ENCODE measurements at places on chromosomes 2 and 18.

- DNase-seq = no peak
These were observed 130.7 kb upstream of the GPC1 start for GRCh38 chr2:240304746-240305161.

GRCh38 chr18:40851014-40851429, 1104.0 kb upstream of the PIK3C3 start:
- DNase-seq = no peak

GRCh38 chr2:230765611-230766300, 53.1 kb downstream of the CAB39 start:
- DNase-seq = no peak

- no peak for DNase-seq
These were observed 119.1 kb upstream of the RND3 start for GRCh38 chr2:150606380-150607060.

- no peak for DNase-seq
These were observed 402.8 kb downstream of the CLIP4 start for GRCh38 chr2:29518010-29518409.

GRCh38 chr2:137964859-137965459, 686 bp downstream of the HNMT start:
- DNase-seq = no peak

DNA sequence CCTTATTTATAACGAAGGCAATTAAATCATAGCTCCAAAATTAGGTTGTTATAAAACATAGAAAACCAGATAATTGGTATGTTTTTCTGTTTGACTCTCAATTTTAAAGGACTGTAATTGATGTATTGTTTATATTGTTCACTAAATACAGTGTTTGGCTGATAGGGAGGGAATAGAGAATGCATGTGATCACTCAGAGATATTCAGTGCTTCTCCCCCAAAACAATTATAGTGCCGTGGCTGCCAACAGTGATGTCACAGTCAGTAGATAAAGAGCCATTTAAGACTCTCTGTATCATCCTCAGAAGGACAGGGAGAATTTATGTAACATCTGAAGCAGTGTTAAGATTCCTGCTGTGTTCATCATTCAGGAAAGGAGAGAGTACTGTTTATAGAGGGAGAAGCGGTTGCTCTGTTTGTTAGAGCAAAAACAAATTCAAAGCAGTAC, 69.6 kb downstream of the PHLPP1 start:
- DNase-seq = no peak

GRCh38 chr18:79062806-79063205, 6.4 kb upstream of the ATP9B start:
- DNase-seq = no peak

- DNase-seq = no peak
These were observed 77.0 kb upstream of the ST8SIA5 start for GRCh38 chr18:46833899-46834298.

GRCh38 chr2:204205082-204205481, 268.5 kb downstream of the ICOS start:
- no peak for DNase-seq

DNA sequence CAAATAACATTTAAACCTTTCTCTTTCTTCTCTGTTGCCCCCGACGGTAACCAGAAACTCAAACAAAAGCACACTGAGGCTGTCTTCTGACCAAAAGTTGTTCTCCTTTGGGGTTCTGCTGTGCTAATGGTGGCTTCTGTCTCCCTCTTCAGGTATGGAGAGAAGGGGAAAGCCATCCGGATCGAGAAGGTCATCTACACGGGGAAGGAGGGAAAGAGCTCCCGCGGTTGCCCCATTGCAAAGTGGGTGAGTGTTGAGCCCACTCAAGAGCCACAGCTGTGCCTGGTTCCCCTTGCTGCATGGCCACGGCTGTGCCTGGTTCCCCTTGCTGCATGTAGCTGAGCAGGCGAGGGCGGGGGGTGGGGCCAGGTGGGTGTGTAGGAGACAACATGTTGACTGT, 67.4 kb downstream of the BOLA3 start:
- no peak for DNase-seq

DNA sequence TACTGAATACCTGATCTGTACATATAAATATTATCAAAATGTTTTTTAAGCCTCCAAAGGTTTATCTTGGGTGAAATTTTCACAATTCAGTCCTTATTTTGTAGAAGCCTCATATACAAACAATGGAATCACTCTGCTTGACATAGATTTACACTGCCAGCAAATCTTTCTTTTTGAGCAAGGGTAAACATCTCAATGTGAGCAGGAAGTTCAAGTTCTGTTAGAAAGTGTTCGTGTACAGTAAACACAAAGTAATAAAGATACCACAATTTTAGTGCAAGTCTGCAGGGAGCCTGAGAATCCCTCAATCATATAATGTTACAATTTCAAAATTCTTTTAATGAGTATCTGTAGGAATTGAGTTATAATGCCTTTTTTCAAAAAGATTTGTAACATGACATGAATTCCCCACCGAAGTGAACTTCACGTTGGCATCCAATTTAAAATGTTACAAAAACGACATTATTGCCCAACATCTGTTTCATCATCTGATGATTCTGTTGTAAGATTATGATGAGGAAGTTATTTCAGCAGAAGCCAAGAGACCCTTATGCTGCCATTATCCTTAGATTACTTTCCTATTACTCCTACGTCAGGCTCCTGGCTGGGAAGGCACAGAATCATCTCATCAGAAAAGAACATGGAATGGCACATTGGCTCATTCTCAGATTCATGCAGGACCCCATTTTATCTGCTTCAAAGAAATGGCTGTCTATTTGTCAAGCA, 283.9 kb upstream of the ACVR2A start:
- DNase-seq = no peak

- DNase-seq = no peak
These were observed 23.4 kb downstream of the OTX1 start for GRCh38 chr2:63073994-63074393.

GRCh38 chr2:69089266-69089665, 76.3 kb downstream of the ANTXR1 start:
- no peak for DNase-seq

- no peak for DNase-seq
These were observed 18.1 kb upstream of the SNTG2 start for GRCh38 chr2:932320-933115.

- no peak for DNase-seq
These were observed 10.2 kb downstream of the INSIG2 start for GRCh38 chr2:118098307-118099030.

- DNase-seq = peak; percentile 43
These were observed 18.9 kb upstream of the WDR33 start for GRCh38 chr2:127829845-127830246.

GRCh38 chr18:41128545-41128944, 826.5 kb upstream of the PIK3C3 start:
- DNase-seq = no peak

GRCh38 chr18:79169958-79170555, 100.9 kb downstream of the ATP9B start:
- no peak for DNase-seq

- DNase-seq = no peak
These were observed 766 bp downstream of the MFF start for GRCh38 chr2:227325839-227326195.

- DNase-seq = no peak
These were observed 130.7 kb upstream of the TPO start for GRCh38 chr2:1282552-1282951.

DNA sequence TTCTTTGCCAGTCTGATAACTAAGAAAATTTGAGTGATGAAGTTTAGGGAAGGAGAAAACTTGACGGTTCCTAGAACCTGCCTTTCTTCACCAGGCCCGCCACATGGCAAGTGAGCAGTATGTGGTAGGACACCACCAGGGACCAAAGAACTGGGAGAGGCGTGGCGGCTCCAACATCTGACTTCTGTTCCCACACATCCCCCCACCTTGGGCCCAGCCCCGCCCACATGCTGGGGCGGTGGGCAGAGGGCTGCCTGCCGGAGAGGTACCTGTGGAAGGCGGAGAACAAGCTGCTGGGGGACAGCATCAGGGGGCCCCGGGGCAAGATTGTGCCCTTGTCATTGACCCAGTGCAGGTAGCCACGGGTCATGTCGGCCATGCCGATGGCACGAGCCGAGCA, 75.0 kb downstream of the EMILIN2 start:
- no peak for DNase-seq

GRCh38 chr2:238141541-238142318, 3.3 kb downstream of the KLHL30 start:
- no peak for DNase-seq

GRCh38 chr2:155377266-155377680, 678.8 kb downstream of the KCNJ3 start:
- no peak for DNase-seq

DNA sequence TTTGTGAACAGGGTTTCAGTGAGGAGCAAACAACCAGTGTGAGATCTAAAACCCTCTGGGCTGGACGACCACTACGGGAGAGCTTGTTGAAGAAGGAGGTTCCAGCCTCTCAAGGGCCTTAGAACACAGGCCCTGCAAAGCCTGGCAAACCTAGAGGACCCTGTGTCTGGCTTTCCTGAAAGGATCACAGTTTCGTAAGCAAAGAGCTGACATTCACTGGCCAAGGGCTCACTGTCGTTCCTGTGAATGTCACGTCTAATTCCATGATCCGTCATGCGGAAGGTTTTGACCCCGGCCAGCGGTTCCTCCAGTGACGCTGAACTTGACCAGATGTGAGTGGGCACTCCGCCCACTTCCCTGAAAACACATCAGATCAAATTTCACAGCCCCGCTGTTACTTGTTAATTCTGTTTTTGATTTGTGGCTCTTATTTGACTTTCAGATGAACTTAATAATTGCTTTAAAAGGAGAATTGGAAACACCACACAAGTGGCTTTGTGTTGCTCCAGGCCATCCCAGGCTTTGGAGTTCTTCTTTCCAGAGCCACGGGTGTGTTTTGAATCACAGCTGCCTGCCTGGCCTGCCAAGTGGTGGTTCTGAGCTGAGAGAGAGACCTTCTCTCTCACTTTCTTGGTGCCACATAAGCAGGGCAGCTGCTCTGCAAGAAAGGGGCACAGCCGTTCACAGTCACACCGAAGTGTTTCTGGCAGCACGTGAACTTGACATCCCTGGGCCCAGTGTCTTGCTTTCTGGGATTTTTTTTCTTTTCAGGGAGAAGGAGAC, 308.4 kb downstream of the NDUFA10 start:
- DNase-seq = no peak

DNA sequence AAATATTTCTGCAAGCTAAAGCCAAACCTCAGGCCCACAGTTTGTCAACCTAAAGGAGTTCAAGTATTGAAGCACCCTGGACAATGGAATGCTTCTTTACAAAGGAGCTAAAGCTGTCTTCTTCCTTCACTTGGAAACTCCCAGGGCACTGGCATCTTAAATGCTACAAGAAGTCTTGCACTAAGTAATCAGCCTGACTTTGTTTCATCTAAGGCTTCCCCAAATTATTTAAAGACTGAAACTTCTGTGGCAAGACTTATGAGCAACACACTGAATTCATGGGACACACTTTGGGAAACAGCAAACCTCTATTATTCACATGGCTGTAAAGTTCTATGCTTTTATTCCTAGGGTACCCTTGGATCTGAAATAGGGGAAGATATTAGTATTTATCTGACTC, 14.7 kb downstream of the PID1 start:
- no peak for DNase-seq

- no peak for DNase-seq
These were observed 25.7 kb upstream of the THOC1 start for GRCh38 chr18:293536-293935.

DNA sequence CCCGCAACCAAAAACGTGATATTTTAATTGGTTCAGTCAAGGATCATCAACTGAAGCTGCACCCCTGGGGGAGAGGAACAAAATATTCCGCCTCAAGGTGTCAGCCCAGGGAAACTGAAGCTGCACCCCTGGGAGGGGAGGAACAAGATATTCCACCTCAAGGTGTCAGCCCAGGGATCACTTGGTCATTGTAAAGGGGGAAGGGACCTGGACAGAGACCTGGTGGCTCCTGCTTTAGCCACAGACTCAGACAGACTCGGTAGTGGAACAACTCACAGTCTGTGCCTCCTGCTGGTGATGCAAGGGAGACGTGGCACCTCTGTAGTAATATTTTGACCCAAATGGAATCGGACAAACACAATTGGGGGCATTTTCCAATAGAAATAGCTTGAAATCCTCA, 75.1 kb downstream of the GBX2 start:
- no peak for DNase-seq

- no peak for DNase-seq
These were observed 18.3 kb downstream of the AAK1 start for GRCh38 chr2:69625078-69625795.

- no peak for DNase-seq
These were observed 157.0 kb upstream of the NDUFV2 start for GRCh38 chr18:8945514-8945913.

- DNase-seq = no peak
These were observed 75.4 kb upstream of the SLC35G4 start for GRCh38 chr18:11533942-11534496.

DNA sequence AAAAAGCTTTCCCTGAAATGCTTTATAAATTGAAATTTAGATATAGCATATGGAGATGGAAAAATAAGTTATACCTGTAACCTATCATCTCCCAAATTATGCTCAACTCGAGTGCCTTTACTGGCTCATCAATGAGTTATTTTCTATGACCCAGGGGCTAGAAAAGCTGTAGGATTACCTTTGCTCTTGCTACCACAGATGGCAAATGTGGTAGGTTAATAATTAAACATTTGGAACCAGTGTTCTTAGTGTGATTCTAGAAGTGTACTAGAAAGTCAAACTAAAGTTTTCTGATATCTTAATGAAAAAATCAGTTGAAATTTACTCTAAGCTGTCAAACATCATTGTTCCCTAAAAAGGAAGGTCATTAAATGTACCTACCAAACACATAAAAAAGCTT, 22.5 kb downstream of the ALS2 start:
- DNase-seq = no peak

- DNase-seq = no peak
These were observed 89.3 kb downstream of the CABYR start for GRCh38 chr18:24227977-24228666.

DNA sequence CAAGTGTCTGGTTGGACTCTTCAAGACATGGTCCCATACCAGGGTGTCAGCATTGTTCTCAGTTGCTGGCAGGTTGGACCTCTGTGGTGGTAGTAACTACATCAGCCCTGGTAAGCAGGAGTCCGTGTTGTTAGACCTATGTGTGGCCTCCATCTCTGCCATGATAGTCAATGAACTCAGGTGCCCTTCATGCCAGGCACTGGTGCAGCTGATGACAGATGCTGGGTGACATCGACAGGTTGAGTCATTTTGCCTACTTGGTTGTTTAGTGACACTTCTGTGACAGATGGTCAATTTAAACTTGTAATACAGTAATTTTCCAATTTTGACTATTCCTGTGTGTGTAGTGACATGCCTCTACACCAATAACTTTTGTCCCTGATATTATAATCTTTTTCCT, 189.7 kb downstream of the SP3 start:
- no peak for DNase-seq

GRCh38 chr2:98771721-98772524, 41.0 kb upstream of the MGAT4A start:
- DNase-seq = peak; percentile 54

- no peak for DNase-seq
These were observed 77.5 kb upstream of the PROKR1 start for GRCh38 chr2:68565858-68566257.

- no peak for DNase-seq
These were observed 72.5 kb upstream of the ID2 start for GRCh38 chr2:8609357-8609811.
